Activated CD4-positive, alpha-beta memory T cell treated with anti-CD3 and anti-CD28 coated beads for 36 hours (primary cell): ENCODE measurements at places on chromosomes 2 and 18. TPM values are rescaled to one million over a fixed set of nuclear protein-coding genes. Genes with fewer than 3 reads are reported as not detected.

DNA sequence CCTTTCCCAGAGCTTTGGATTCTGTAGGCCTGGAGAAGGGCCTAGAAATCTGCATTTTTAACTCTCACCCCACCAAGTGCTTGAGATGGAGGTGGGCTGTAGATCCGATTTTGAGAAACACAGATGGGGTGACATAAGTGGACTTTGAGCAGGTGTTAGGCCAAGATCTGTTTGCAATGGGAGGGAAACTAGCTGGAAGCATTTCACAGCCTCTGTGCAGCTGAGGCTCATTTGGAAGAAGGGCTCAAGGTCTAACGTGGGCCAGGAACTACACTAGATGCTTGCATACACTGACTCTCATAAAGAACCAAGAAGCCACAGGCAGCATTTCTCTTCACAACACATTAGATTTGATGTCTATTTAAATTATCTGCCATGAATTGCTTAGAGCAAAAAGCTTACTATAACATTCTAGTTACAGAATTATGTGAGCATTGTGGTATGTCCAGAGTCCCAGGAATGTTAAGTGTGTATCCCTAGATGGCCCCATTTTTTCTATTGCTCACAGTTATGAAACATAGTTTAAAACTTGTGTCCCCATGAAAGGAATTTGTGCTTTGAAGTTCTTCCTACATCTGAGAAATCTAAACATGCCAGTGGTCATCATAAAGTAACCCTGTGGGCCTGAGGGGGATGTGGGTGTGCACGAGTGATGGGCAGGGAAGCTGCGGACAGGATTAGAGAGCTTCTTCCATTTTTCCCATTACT, 77.2 kb downstream of the CD28 start:
- no peak for DNase-seq

CREG2 gene
- not detected for total RNA-seq

DNA sequence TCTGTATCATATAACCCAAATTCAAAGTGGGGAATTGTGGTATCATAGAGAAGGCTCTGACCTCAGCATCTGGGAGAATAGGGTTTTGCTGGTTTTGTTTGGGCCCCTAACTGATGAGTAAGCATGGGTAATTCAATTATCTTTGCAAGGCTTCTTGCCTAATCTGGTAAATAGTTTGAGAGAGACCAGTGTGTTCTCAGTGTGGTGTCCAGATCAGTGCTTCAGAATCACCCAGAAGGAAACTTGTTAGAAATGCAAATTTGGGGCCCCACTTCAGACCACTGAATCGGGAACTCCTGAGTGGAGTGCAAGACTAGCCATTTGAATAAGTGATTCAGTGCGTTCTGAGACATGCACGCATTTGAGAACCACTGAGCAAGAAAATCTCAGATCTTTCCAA, 282.7 kb downstream of the EPHA4 start:
- DNase-seq, result no peak

DNA sequence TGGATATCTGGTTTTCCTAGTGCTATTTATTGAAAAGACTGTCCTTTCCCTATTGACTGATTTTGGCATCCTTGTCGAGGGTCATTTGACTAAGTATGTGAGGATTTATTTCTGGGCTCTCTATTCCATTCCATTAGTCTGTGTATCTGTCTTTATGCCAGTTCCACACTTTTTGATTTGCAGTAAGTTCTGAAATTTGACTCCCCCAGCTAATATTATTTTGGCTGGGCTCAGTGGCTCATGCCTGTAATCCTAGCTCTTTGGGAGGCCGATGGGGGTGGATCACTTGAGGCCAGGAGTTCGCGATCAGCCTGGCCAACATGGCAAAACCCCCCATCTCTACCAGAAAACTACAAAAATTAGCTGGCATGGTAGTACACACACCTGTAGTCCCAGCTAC, 46.8 kb upstream of the GAREM2 start:
- no peak for DNase-seq

DNA sequence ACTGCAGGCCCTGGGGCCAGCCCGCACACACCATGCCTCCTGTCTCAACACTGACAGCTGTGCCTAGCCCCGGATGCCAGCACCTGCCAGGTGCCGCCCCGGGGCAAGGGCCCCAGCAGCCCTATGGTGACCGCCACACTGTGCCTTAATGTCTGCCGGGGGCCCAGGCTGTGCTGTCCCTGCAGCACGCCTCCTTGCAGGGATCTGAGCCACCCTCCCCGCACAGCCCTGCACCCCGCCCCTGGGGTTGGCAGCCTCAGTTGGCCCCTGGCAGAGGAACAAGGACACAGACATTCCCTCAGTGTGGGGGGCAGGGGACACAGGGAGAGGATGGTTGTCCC, 8.5 kb upstream of the CAPN10 start:
- DNase-seq, result no peak

HJURP gene
- 102 TPM for total RNA-seq

- no peak for DNase-seq
These were observed 371.1 kb downstream of the FIGN start for GRCh38 chr2:163364736-163365135.

GRCh38 chr18:75581336-75582131, 154.0 kb upstream of the SMIM21 start:
- DNase-seq, result no peak

PROKR1 gene
- total RNA-seq, result not detected

GRCh38 chr2:186339716-186340115, 146.3 kb upstream of the ZC3H15 start:
- DNase-seq, result no peak

DNA sequence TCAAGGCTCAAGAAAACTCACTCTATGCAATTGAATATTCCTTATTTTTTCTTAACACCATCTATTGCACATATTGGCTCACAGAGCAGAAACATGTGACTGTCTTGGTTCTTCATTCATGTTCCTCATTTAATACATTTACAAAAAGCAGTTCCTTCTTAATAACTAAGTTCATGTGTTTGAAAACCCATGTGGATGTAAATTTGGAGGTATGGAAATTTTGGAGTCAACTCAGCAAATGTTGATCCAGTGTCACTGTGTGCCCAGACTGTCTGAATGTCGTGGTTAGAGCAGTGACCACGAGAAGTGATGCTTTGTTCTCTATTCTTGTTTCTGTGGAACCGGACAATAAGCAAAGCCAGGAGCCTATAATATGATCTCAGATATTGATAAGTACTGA, 299.1 kb downstream of the SETBP1 start:
- no peak for DNase-seq

C2orf78 gene
- not detected for total RNA-seq
